ENCODE measurements at places on chromosomes 5 and 9.
A peak's percentile ranks its signal among the peaks of the same experiment; 100 is the strongest.

DNA sequence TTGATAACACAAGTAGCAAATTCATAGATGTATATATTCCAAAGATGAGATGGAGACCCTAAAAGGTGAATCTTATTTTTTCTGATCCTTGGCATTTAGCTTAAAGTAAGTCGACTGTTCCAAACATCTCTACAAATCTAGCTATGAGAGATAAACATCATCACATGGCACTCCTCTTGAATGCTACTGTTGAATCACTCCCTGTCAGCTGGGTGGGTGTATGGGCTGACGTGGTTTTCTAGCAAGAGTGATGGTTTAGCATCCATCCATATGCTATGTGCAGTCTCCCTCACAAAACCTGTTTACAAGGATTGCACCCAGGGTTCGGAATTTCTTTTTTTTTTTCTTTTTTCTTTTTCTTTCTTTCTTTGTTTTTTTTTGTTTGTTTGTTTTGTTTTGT, 13.8 kb downstream of the ACO1 start:
- DNase-seq: no peak

GRCh38 chr9:83317244-83317643, 221.0 kb downstream of the FRMD3 start:
- no peak for DNase-seq

DNA sequence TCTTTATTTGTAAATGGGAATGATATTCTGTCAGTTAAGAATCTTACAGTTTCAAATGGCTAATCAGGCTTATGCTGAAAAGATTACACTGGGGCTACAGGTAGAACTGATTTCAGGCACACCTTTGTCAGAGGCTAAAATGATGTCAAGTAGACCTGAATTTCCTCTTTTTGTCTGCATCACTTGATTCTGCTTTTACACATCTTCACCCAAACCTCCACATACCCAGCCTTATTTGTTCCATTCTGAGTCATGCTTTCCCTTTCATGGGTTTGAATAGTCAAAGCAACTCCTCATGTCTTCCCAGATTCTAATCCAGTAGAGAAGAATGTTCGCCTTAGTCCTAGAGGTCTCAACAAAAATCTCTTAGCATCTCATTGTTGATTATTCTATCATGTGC, 156.4 kb downstream of the CWC27 start:
- no peak for DNase-seq

- DNase-seq: no peak
Observed at GRCh38 chr9:2013743-2014475, 1.2 kb upstream of the SMARCA2 start.

GRCh38 chr5:154117930-154118329, 72.6 kb upstream of the GALNT10 start:
- DNase-seq: no peak

DNA sequence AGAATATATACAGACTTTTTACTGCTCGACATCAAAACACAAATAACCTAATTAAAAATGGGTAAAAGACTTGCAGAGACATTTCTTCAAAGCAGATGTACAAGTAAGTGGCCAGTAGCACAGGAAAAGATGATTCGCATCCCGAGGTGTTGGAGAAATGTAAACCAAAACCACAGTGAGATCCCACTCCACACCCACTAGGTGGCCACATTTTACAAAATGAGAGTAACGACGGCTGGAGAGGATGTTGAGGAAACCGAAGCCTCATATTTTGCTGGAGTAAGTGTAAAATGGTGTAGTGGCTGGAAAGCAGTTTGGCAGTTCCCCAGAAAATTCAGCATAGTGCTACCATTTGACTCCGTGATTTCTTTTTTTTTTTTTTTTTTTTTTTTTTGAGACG, 21.3 kb upstream of the GBGT1 start:
- peak; percentile 77 for DNase-seq

DNA sequence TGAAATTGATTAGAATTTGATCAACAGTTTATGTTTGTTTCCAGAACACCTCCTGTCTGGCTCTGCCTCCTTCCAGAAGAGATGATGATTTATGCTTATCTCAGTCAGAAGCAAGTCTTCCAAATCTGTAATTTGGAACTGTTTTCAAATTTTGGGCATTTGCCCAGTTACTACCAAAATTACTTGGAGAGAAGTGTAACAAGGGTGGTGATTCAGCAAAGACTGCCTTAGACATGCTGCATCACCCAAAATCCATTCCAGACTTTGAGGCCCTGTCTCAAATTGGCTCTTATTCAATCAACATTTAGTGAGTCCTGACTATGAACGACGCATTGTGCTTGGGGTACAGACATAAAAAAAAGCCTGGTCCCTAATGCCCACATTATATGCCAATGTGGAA, 89.4 kb downstream of the SH3TC2 start:
- DNase-seq: no peak

DNA sequence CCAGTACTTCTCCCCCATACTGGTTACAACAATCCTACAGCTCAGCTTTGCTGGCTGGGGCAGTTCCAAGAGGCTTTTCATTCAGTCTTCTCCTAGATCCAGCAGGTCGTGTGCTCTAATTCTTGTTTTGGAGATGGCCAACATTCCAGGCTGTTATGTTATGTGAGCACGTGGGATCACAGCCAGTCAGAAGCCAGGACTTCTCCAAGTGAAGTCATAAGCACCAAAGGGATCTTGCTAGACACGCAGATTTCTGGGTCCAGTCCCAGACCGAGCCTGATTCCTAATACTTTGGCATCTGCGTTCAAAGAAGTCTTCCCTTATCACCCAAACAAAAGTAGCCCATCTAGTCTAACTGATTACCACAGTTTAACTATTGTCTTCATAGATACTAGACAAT, 1.4 kb upstream of the LARP1 start:
- peak; percentile 91 for DNase-seq

DNA sequence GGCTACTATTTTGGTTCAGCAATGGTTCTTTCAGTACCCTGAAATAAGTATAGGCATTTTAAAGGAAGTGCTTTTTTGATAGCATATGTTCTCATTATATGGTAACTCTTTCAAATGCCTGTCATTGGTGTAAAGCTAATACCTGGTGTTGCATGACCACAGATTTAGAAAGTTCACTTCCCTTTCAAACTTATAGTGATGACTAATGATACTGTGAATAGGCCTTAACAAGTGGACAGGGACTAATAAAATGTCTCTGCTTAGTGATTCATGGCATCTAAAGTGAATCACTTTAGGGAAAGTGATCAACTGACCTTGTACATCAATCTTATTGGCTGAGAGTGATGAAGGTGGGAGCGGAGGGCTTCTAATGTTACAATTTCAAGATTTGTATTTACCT, 21.6 kb downstream of the MRPL22 start:
- no peak for DNase-seq

DNA sequence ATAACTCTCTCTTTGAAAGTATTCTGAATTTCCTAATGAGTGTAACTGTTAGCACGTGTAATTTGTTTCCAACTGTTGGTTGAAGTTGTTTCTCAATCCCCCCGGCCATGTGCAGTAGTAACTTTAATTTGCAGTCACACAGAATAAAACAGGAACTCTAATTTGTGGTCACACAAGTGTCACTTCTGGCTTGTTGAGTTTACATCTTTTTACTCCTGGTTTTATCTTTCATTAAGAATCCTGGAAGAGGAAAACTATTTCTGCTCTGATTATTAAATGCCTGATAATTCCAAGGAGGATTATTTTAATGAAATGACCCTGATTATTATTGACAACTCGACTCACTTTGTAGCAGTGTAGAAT, 1.2 kb downstream of the SCAMP1 start:
- DNase-seq: no peak

DNA sequence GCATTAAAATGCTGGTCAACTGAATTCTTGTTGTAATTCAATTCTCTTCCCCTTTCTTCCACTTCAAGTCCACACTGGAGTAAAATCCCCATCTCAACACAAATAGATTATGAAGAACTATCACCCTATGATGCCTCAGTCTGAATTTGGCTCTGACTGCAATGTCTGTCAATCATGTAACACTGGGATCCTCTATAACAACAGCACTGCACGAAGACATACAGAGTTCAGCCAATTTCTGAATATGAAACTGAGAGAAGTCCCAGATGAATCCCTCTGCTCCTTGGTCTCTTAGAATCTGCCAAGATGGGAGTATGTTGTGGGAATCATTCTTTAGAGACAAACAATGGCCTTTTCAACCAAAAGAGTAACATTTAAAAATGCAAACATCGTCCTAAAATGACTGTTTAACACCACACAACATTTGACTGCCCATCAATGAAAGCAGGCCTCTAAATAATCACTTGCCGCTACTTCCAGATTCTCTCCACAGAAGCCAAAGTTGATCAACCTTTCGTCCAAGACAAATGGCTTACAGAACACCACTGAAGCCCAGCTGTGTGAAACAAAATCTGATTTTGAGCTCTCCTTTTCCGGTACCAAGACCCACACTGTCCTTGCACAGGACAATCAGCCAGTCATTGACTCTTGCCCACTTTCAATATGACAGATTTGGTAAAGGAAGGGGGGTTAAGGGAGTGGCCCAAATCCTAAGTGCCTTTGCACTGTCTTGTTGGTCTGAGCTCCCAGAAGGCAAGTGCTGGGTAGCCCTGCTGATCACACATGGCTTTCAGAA, 258.0 kb downstream of the EBF1 start:
- DNase-seq: no peak

- DNase-seq: no peak
Observed at GRCh38 chr9:35740243-35740642, 7.8 kb downstream of the CREB3 start.

DNA sequence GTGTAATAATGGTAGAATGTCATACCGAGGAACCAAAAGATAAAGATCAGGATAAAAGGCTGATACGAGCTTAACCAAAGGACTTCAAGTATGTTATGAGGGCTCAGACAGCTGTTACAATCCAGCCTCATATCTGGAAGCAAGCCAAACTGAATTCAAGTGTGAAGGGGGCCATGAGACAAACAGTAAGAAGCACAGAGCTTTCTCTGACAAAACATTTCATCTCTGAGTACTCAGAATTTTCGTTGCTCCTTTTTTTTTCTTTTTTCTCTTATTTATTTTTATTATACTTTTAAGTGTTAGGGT, 52.9 kb upstream of the CD180 start:
- DNase-seq: no peak

DNA sequence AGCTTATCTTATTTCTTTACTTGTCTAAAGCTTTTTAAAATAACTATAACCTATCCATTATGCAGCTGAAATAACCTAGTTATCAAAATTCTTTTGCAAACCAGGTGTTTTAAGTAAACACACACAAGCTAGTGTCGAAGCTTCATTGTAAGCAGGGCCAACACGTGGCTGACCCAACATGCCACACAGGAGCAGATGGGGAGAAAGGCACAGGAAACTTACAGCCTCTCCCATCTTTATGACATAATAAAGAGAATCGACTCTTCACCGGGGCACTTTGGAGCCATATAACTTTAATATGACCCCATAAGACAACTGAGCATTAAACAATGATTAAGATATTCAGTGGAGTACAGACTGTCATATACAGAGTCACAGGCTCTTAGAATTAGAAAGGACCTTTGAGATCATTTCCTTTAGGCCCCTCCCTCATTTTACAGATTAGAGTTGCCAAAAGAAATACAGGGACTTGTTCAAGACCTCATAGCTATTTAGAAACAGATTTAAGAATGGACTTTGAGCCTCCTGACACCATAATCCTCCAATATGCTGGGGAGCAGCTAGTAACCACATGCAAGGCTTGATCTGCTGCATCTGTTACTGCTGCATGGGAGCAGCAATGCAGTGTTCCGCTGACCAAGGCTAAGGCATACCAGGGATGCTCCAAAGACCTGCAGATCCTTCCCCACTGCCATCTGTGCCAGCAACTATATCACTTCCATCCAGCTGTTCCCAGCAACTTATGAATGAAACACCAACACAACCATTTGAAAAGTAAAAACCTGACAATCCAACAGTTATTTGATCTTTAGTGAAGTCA, 75.4 kb downstream of the RASEF start:
- no peak for DNase-seq

GRCh38 chr5:19987612-19988361, at the start of gene CDH18:
Gene CDH18, minus strand, starts transcription at chr5:19988200. Its CDS starts 149,214 bp downstream, at chr5:19838986.
- peak; percentile 79 for DNase-seq

GRCh38 chr9:11794984-11795383, 898.2 kb upstream of the TYRP1 start:
- DNase-seq: no peak

GRCh38 chr9:136007934-136008692, 46.9 kb upstream of the UBAC1 start:
- DNase-seq: no peak

DNA sequence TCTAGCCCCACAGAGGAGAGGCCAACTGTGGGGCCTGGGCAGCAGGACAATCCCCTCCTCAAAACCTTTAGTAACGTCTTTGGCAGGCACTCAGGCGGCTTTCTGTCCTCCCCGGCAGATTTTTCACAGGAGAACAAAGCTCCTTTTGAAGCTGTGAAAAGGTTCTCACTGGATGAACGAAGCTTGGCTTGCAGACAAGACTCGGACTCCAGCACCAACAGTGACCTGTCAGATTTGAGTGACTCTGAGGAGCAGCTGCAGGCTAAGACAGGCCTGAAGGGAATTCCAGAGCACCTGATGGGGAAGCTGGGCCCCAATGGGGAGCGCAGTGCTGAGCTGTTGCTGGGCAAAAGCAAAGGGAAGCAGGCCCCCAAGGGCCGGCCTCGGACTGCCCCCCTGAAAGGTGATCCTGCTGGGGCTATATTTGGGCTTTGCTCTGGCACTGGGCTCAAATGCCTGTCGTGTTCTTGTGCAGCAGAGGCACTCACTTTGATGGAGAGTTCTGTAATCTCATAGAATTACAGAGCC, 39.4 kb downstream of the KDM3B start:
- peak; percentile 82 for DNase-seq

DNA sequence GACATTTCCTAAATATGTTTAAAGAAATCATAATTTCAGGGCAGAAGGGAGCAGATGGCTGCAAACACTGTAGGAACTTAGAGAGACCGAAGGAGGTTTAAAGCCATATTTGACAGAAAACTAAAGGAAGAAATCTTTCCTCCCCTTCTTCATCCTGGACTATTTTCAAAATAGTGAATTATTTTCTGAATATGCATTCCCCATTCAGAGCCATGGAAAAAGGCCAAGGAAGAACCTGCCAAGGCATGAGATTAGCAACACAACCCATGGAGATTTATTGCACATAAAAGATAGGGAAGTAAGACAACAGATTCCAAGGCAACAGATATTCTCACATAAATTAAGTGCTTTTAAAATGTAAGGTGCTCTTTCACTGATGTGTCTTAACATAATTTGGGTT, 233.3 kb upstream of the ADAMTS16 start:
- no peak for DNase-seq

DNA sequence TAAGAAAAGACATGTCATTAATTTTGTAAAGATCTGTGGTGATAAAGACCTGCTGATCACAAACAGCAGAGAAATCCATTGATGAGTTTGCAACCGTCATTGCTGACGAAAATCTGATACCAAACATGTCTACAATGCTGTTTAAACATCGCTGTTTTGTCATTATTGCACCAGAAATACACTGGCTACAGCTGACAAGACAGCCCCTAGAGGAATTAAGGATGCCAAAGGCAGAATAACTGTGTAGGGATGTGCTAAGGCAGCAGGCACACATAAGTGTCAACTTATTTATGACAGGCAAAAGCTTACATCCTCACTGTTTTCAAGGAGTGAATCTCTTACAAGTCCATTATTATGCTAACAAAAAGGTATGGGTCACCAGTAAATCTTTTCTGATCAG, 439.3 kb downstream of the TLE1 start:
- DNase-seq: no peak

Data from testis (tissue), 5 donors.